GM23248 (cell line): ENCODE measurements at places on chromosomes 3 and 15.
A peak's percentile ranks its signal among the peaks of the same experiment; 100 is the strongest.

DNA sequence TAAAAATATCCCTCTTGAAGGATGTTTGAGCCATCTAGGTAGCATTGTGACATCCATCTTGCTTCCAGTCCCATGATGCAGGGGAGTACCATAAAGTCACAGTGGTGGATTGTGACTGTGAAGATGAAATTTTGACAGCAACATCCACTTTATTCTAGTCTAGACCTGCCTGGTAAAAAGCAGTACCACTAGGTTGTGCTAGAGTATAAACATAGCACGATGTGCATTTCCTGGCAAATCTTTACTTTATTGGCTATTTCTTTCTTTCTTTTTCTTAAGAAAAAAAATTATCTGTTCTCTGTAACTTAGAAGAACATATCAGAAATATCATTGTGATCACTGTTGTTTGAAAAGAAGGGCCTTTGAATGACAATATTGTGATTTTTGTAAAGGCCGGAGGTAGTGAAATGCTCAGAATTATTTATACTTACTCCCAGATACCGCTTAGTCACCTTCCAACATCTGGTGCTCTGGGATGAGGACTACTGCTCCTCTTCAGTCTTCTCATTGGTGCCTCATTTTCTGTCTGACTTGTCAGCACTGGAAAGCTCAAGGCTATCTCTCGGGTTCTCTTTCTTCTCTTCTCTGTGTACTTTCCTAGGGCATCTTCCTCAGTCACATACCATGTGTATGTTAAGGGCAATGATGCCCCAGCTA is 35.6 kb downstream of the AGBL1 start:
- no peak for DNase-seq

DNA sequence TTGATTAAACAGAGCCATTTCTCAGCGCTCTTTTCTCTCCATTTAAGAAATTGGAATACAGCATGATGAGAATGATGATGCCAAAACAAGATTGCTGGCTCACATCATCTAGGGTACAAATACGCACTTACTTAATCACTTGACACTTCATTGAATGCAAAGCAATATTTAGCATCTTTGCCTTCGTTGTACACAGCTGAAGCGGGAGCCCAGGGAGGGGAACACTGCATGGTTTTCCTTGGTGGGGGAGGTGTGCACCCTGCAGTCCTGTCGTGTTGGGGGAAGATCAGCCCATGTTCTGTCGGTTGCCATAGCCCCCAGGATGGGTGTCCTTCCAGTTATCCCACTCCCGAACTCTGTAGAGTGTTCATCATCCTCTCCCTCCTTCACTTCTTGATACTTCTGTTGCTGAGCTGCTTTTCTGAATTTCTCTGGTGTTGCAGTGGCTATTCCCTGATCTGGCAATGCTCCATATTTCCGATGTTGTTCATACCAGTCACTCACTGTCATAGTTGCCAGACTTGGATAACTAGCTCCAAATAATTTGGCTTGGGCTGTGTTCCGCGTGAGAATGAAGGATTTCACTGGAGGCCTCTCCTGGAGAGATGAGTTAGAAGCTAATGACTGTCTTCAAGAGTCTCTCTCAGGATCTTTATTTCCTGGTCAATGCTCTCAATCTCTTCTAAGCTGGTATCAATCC is 50.1 kb upstream of the DYNC1LI1 start:
- no peak for DNase-seq

DNA sequence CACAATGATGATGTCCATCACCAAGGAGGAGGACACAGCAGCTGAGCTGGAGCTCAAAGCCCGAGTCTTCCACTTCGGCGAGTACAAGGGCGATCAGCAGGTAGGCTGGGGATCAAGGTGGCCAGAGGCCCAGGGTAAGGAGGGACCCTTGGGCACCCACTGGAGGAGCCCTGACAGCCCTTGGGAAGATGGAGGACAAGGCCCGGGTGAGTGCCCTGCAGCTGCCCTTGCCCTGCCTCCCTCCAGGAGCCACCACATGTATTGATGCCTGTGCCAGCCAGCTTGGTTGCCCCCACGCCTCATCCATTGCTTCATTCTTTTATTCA is 38.4 kb downstream of the CFAP100 start:
- no peak for DNase-seq

DNA sequence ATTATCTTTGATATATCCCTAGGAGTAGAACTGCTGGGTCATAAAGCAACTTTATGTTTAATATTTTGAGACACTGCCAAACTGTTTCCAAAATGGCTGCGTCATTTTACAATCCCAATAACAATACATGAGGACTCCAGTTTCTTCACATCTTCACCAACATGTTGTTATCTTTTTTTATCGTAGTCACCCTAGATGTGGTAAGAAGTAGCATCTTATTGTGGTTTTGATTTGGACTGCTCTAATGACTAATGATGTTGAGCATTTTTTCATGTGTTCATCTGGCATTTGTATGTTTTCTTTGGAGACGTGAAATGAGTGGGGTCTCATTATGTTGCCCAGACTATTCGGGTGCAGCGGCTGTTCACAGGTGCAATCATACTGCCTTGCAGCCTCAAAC is 83.8 kb downstream of the MAP4 start:
- peak; percentile 27 for DNase-seq

GRCh38 chr3:46571684-46572083 is 5.6 kb upstream of the LRRC2 start:
- DNase-seq = no peak

GRCh38 chr3:125436921-125437320 is 61.8 kb upstream of the ZNF148 start:
- DNase-seq = no peak

- no peak for DNase-seq
Observed at GRCh38 chr3:133868186-133868585, 27.5 kb downstream of the RAB6B start.

GRCh38 chr3:120567370-120568201 is 28.6 kb upstream of the NDUFB4 start:
- peak; percentile 68 for DNase-seq

GRCh38 chr3:128587391-128587790 is 63.2 kb downstream of the RPN1 start:
- no peak for DNase-seq

GRCh38 chr3:14262212-14262611 is 83.6 kb downstream of the LSM3 start:
- DNase-seq = no peak

- DNase-seq = no peak
Observed at GRCh38 chr3:144270100-144270499, 298.5 kb downstream of the DIPK2A start.
